ENCODE measurements at places on chromosomes 6 and 20.

GRCh38 chr20:59220161-59220560 is 56.5 kb downstream of the ZNF831 start:
- DNase-seq, result no peak

- no peak for DNase-seq
Observed at GRCh38 chr6:168542301-168542700, 101.3 kb downstream of the SMOC2 start.

DNA sequence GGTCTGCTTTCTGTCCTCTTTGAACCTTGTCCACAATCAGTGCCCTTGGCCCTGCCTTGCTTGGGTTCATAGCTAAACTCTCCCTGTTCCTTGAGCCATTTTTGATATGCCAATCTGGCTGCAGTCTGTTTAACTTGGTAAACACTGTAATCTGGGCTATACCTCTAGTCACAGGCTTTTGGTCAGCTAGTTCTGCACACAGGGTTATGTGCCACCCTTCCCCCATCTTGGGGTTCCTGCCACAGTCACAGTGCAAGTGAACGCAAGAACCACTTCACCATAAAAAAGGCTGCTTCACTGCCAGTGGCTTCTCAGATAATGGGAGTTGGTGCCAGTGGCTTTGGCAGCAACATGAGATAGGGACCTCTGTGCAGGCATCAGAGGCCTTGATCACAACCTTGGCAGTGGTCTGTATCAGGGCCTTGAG is 10.9 kb upstream of the ATRN start:
- DNase-seq, result no peak

DNA sequence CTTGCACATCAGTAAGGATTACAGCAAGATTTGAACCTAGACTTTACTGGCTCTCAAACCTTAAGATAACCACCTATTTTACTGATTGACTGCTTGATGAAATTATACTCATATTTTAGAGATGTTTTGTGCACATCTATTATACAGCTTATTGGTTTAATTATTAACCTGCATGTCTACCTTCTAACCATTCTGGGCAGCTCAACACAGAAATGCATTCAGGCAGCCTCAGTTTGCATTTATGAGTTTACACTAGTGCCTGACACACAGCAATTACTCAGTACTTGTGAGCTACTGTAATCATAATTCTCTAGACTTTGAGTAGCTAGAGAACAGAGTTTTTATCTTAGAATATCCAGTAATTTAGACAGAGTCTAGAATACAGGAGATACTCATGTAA is 273.9 kb upstream of the THEMIS start:
- DNase-seq, result no peak

GRCh38 chr6:159981403-159982245 is 12.7 kb downstream of the IGF2R start:
- DNase-seq, result no peak

DNA sequence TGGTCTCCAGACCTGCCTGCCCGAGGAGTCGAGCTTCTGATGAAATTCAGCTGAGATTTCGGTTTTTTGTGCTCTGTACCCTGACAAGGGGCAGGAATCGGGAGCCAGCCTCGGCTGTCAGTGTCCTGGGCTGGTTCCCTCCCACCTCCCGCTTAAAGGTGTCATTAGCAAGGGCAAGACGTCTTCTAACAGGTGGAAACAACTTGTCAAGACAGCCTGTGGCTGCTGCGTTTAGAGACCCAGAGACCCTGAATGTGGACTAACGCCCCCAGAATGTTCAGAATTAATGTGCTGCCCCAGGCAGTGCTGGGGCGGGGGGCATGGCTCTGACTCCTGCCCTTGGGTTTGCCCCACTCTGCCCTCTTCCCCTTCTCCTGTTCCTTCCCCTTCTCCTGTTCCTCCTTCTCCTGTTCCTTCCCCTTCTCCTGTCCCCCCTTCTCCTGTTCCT is 69.7 kb downstream of the PHACTR3 start:
- no peak for DNase-seq

- DNase-seq, result no peak
Observed at GRCh38 chr6:117536317-117536716, 53.8 kb downstream of the DCBLD1 start.

DNA sequence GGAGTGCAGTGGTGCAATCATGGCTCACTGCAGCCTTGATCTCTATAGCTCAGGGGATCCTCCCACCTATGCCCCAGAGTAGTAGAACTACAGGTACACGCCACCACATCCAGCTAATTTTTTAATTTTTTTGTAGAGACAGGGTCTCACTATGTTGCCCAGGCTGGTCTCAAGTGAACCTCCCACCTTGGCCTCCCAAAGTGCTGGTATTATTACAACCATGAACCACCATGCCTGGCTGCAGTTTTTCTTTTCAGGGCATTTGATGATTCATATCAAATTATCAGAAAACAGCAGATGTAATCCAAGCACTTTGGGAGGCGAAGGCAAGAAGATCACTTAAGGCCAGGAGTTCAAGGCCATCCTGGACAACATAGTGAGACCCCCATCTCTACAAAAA is 88.4 kb upstream of the JARID2 start:
- no peak for DNase-seq

DNA sequence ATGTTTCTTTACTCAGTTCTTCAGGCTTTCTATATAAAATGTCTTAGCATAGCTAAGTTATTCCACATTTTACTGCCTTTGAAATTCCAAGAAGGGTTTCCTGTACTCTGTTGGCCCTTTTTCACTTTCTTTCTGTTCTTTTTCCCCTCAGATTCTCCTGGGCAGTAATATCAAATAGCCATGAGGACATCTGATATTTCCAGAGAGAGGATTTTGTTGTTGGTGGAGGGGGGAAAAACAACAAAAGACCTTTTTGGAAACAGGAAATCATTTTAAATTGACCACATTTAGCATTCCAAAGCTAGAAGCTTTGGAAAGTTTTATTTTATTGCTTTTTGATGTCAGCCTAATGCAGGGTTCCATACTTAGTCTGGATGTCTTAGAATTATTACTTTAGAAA is 445.4 kb downstream of the GJA1 start:
- no peak for DNase-seq

- DNase-seq, result no peak
Observed at GRCh38 chr6:129446272-129447197, 263.4 kb downstream of the ARHGAP18 start.

DNA sequence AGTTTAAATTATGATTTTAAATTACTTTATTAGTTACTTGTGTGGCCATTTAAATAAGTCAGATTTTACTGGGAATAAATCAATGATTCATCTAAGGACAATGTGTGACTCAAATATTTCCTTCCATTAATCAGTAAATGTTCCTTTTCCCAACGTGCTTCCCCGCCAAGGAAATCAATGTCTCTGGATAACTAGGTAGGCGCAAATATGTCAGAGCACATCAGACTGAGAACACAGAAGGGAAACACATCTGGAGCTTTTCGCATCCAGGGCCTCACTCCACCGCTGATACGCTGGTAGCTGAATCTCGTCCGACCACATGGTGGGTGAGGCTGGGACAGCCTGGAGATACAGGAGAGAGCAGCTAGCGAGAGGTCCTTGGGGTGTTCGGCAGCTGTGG is 56.4 kb upstream of the RPS6KA2 start:
- no peak for DNase-seq

DNA sequence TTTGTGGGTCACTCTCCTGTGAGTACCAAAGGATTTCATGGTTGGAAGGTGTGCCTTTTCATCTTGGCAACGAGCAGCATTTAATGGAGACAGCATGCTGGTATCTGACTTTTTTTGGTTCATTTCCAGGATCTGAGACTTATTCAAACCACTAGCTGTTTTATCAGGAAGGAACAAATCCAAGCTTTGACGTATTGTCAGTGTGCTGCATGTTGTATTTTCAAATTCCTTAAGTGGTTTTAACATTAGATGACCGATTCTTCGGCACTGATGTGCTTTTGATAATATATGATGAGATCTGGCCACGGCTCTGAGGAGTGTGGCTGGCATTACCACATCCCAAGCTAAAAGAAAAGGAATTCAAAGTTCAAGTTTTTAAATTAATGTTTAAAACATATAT is 6.4 kb downstream of the RMND1 start:
- no peak for DNase-seq

DNA sequence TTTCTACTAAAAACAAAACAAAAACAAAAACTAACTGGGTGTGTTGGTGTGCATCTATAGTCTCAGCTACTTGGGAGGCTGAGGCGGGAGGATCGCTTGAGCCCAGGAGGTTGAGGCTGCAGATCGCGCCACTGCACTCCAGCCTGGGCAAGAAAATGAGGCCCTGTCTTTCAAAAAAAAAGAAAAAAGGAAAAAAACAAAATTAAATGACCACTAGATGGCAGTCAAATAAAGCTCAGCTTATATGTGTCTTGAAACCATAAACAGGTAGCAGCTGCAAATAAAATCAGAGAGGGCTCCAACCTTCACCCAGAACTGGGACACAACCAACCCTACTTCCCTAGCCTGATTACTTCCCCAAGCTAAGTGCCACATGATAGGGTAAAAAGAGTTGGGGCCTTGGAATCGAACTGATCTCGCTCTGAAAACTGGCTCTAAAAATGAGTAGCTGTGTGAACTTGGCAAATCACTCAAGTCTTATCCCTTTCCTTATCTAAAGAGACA is 67.1 kb upstream of the ADGRF4 start:
- DNase-seq, result no peak

- no peak for DNase-seq
Observed at GRCh38 chr6:11605507-11605905, 68.0 kb downstream of the TMEM170B start.

DNA sequence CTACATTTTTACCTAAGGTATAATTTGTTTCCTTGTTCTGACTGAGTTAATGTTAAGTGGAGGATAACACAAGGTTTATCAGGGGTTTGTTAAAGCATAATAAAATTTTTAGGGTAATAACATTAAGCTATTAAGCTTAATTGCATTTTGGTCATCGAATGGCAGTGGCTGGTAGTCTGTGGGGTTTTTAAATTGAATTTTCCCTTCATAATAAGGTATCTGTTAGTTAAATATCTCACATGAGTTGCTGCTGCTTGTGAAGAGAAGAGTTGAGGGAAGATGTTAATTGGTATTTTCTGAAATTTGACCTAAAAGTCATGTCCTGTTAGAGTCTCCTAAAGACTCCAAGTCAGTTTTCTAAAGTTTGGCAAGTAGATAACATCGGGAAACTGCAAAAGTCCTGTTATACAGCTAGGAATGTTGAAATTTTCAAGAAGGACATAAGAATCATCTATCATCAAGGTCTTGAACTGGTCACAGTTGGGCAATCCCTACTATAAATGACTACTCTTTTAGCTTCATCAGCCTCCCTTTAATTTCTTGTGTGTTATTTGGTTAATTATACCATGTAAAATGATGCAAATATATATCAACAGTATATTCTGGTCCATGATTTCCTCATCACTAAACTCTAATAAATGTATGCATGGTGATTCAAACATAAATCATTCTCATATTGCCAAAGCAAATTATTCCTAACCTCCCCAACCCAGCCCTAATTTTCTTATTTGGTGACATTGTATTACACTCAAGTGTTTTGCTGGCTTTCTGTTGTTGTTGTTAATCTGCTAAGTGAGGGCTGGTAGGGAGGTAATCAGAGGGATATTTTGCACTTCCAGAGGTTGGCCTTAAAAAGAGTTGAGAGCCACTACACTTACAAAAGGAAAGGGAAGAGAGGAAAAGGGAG is 64.0 kb downstream of the MAP3K5 start:
- DNase-seq, result no peak

DNA sequence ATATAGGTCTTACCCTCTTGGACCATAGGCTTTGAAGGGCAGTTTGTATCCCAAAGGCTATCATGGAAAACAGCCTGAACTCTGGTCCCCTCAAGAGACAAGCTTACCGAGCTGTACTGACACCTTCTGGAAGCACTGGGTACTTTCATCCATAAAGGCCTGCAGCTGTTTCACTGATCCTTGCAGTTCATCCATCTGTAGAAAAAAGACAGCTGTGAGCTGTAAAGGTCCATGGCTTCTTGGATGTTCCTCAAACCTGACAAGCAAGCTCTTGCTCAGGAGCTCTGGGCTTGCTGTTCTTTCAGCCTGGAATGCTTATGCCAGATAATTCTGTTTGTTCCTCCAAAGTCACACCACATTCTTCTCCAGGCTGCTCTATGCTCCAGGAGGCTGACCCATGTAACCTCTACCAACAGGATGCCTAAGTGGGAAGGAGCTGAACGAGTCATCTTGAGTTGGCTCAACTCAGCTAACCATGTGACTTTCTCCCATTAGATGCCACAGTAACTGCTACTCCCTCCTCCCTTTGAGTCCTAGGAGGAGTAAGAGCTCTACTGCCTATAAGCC is 8.8 kb upstream of the NDRG3 start:
- peak; percentile 34 for DNase-seq

GRCh38 chr6:170360476-170360875 is 53.9 kb downstream of the FAM120B start:
- DNase-seq, result no peak

DNA sequence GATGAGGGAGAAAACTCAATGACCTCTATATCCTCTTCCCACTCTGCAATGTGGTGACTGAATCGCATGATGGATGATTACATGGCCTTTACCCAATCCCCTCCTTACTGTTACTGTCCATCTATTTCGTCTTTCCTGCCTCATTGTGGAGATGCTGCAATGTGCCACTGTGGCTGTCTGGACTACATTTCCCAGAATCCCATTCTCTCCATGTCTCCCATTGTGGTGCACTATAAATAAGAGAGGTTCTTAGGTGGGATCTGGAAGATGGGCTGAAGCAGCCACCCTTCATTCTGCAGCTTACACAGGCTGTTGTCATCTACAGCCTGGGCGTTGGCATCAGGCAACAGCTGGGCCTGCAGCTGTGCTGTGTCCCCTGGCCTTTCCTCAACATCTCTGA is 233.6 kb downstream of the PRKN start:
- no peak for DNase-seq

GRCh38 chr20:47758517-47759450 is 26.5 kb downstream of the SULF2 start:
- no peak for DNase-seq

- no peak for DNase-seq
Observed at GRCh38 chr6:169177516-169178166, 76.0 kb downstream of the THBS2 start.

- no peak for DNase-seq
Observed at GRCh38 chr6:13635948-13636658, 21.0 kb downstream of the NOL7 start.

- no peak for DNase-seq
Observed at GRCh38 chr6:153084393-153084792, 46.7 kb downstream of the RGS17 start.

DNA sequence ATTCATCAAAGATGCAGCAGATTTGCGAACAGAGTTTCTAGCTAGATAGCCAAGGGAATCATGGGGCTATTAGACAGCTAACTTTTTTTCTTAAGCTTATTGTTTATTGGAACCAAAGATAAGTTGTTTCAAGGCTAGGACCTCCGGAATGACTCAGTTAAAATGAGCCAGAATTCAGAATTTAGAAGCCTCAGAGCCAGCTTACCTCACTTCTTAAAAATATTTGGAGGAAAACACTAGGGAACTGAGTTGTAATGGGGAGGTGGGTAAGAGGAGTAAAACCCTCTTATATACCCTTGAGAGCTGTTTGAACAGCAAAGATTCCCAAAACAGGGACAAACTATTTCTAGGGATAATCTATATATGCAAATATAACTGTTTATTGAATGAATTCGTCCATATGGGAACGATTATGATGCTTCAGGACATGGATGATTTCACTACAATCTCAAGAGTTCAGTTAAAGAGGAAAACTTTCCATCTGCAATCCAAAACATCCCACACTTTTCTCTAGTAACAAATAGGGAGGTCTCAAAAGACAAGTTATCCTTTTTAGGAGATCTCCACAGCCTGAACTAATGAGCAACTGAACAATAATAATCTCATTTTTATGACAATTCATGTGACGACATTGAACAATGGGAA is 12.6 kb upstream of the CARMIL1 start:
- DNase-seq, result no peak

Data from activated CD8-positive, alpha-beta memory T cell treated with anti-CD3 and anti-CD28 coated beads, Interleukin-2, amount 50 U/mL, for 4 hours (primary cell).